ENCODE measurements at places on chromosomes 2 and 18.

GRCh38 chr18:21230436-21230835 is 11.6 kb upstream of the GREB1L start:
- DNase-seq = no peak

DNA sequence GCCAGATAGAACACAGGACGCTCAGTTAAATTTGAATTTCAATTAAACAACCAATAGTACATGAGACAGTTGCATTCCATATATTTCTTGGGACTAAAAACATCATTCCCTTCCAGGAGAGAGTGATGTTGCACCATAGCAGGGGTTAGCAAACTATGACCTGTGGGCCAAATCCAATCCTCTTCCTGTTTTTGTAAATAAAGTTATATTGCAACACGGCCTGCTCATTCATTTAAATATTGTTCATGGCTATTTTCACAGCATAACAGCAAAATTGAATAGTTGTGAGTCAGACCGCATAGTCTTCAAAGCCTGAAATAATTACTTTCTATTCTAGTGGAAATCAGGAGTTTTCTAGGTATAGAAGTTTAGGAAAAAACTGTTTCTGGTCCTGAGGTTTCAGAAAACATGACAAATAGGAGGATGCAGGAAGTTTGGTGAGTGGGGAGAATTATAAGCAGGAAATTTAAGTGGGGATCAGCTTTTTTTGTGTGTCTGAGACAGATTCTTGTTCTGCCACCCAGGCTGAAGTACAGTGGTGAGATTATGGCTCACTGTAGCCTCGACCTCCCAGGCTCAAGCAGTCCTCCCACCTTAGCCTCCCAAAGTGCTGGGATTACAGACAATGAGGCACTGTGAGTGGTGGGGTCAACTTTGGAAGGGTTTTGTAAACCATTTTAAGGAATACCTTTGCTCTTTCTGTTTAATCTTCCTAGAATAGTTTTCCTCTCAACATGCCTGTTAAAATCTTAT is 131.5 kb downstream of the SOCS6 start:
- DNase-seq = peak; percentile 70

GRCh38 chr18:68984342-68984741 is 186.5 kb downstream of the CCDC102B start:
- no peak for DNase-seq

- no peak for DNase-seq
These were observed 265.0 kb upstream of the PARD3B start for GRCh38 chr2:204280262-204280668.

DNA sequence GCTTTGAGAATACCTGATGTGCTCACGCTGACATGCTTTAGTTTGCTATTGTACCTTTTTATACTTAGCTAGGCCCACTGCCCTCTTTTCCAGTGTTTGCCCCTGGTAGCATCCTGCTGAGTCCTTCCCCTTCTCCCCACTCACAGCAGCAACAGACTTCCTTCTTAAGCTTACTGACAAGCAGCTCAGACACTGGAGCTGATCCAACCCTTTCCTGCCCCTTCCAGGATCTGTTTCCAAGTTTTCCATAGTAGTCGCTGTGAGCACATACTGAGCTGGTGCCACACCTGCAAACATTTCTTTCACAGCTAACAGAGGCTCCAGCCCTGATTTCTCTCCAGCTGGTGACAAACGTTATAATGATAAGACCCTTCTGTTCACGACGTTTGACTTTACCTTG is 991.4 kb upstream of the CELF4 start:
- DNase-seq = no peak

GRCh38 chr2:205771031-205771430 is 88.7 kb downstream of the NRP2 start:
- DNase-seq = no peak

- peak; percentile 57 for DNase-seq
These were observed 68.1 kb upstream of the CSRNP3 start for GRCh38 chr2:165401285-165401852.

DNA sequence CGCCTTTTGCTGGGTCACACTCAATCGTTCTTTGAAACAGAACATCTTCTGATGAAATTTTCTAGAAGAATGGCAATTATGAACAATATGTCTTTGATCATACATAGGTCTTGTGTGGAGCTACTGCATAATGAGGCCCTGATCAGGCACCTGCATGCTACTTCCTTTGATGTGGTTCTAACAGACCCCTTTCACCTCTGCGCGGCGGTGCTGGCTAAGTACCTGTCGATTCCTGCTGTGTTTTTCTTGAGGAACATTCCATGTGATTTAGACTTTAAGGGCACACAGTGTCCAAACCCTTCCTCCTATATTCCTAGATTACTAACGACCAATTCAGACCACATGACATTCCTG is 532 bp downstream of the UGT1A5 start:
- no peak for DNase-seq

- no peak for DNase-seq
These were observed 170.6 kb downstream of the EVA1A start for GRCh38 chr2:75390169-75390568.

- DNase-seq = no peak
These were observed 14.2 kb downstream of the PIKFYVE start for GRCh38 chr2:208280234-208280633.

DNA sequence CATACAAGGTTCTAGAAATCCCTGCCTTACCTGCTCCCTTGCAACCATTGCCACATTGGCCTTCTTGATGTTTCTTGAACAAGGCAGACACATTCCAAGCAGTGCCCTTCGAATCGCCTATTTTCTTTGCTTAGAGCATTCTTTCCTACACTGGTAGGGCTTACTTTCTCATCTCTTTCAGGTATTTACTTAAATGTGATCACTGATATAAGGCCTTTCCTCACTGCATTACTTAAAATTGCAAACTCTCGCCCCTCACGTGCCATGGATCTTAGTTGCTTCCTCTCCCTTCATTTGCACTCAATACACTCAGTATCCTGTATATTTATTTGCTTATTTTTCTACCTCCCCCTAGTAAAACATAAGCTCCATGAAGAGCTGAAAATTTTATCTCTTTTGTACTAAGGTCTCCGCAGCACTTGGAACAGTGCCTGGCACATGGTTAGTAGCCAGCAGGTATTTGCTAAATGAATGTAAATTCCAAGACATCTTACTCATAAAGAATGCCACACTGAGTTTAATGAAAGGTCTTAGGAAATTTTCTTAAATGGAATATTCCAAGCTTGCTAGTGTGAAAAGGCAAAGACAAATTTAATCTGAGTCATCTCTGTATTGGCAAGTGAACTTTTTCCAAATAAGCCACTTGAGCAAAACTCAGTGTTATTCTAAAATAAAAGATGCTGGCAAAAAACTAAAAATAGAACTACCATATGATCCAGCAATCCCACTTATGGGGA is 42.4 kb upstream of the FIGN start:
- peak; percentile 71 for DNase-seq

DNA sequence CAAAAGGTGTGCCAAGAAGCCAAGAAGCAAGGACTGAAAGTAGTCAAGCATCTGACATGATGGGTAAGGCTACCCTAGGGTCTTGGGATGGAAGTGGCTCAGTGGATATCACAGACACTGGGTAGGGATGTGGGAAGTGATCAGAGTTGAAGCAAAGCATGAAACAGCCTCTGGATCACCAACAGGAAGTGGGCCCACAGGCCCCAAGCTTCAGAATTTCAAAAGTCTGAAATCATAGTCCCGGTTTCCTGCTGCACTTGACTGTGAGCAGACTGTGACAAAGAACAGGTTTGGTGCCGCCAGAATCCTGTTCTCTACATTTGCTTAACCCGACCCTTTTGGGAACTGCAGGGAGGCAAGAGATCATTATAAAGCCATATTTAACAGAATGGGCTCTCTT is 57.4 kb downstream of the SP100 start:
- DNase-seq = no peak

DNA sequence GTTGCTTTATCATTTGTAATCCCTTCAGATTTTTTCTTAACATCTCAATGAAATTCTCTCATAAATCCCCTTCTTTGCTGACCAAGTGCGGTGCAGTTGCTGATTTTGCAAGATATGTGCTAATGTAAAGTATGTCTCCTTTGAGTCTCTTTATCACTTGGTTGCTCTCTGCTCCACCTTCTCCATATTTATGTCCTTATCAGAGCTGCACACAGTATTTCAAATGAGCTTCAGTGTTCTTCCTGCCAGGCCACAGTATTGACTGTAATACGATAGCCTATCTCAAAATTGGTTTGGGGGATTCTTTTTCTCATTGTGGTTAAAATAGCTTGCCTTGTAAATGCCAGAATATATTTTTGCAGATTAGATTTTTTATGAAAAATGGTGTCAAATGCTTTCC is 32.2 kb downstream of the MAIP1 start:
- no peak for DNase-seq

- DNase-seq = no peak
These were observed 600.7 kb upstream of the ID2 start for GRCh38 chr2:8081130-8081529.

GRCh38 chr2:98809878-98810587 is 79.1 kb upstream of the MGAT4A start:
- DNase-seq = no peak

- DNase-seq = peak; percentile 43
These were observed 271.2 kb downstream of the EN1 start for GRCh38 chr2:118576109-118576855.

DNA sequence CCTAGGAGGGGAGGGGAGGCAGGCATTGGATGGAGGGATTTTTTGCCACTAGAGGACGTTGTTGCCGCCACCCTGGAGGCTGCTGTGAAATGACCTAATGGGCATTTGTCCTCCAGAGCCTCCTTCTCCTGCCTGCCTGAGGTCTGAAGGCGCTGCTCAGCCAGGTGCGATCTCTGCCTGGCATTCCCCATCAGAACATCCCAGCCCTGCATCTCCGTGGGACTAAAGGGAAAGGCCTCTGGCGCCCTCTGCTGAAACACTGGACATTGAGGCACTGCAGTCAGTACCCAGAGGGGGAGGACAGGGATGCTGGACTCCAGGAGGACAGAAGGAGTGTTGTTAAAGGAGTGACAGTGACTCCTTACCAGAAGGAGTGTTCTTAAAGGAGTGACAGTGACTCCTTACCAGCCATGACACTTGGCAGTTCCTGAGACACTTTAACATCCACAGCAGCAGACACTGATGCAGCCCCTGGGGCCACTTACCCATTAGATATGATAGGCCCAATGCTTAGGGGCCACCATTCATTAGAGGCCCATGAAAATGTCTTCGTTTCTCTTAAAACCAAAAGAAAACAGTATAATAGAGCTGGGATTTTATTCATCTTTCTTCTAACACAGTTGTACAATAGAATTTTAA is 17.0 kb downstream of the THNSL2 start:
- peak; percentile 17 for DNase-seq

- DNase-seq = no peak
These were observed 74.6 kb upstream of the GPC1 start for GRCh38 chr2:240360645-240361475.

GRCh38 chr2:228876276-228876675 is 394.8 kb downstream of the PID1 start:
- DNase-seq = no peak

Measured in stromal cell of bone marrow (primary cell).